Stimulated activated memory B cell treated with anti-CD40 and anti-IgM and Interleukin-4, amounts not matched to agents 10 μg/mL and 1 μg/mL and 100 μg/mL, for 72 hours (primary cell): ENCODE measurements at places on chromosomes 7 and 10.

- peak; percentile 69 for ATAC-seq
Observed at GRCh38 chr10:28668363-28669226, 8.7 kb upstream of the BAMBI start.

DNA sequence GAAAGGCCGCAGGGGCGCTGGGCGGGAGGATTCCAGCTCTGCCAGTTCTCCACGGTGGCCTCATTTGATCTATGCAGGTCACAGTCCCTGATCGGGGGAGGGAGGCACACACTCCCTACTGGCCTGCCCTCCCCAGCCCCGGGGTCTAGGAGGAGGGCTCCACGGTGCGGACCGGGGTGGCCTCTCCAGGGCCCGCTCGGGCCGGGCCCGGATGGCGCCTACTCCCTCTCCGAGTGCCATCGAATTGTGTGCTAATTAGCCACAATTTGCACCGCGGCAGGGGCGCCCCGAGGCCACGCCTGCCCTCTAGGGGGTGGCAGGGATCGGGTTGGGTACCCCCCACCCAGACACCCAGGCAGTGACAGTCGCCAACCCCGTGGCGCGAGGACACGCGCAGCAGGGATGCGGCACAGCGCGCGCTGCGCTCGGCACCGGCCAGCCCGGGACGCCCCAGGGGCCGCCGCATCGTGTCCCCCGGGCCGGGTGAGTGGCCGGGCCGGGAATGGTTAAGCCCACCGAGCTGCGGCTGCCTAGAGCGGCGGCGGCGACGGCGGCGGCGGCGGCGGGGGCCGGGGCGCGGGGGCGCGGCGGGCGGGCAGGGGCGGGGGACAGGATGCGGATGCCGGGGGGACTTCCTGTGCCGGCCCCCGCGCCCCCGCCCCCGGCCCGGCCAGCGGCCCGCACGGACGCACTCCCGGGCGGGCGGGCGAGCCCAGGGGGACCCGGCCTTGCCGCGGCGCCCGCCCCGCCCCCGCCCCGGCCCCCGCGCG is at the start of gene ZNF853:
Gene ZNF853 (plus strand): TSS at position 658 of the 770 bp plus-strand sequence. CDS start 565 bp downstream, outside the sequence.
- ATAC-seq: peak; percentile 62

- ATAC-seq: no peak
Observed at GRCh38 chr10:86269332-86269731, 97.3 kb downstream of the GRID1 start.

DNA sequence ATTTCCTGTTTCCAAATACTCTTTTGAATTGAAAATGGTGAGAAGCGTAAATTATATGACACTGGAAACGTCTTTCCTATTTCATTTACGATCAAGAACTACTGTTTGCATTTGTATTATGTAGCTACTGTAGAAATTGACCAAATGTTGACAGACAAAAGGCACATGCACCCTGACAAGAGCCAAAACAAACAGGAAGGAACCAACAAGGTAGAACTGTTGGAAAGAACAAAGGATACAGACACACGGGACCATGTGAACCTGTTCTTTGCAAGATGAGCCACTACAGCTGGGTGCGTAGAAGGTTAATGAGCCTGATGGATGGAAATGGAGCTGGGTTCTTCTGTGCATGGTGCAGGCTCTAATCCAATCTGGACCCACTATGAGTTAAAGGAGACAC is 48.4 kb upstream of the FZD8 start:
- no peak for ATAC-seq

GRCh38 chr7:17863095-17863808 is 77.0 kb downstream of the SNX13 start:
- ATAC-seq: no peak

GRCh38 chr7:74561898-74562613 is 95.5 kb upstream of the GTF2I start:
- no peak for ATAC-seq
